ENCODE measurements at places on chromosomes 1 and 21.

DNA sequence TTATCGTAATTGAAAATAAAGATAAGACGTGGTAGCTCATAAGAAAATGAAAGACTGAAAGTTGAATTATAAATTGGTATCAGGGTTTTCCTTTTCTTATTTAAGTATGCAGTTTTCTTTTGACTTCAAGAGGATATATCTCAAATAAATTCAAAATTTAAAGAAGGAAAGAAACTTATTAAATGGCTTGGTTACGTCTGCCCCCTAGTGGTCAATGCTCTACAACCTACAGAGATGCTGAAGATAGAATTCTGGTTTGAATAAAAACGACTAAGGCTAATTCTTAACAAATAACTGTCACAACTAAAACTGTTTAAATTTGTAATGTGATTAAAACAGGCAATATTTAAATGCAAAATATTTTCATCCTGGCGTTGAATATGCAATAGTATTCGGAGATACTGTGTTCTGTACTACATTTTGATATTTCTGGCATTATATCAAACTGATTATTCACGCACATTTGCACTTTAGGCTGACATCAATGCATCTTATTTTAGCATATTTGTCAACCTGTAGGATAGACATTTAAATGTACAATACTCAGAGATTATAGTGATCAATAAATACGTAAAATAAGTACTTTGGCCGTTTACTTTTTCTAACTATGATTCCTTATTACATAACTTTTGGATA is 26.8 kb downstream of the IFI44 start:
- peak; percentile 10 for DNase-seq

- no peak for DNase-seq
Measured at GRCh38 chr1:231177936-231178335, 16.1 kb downstream of the TRIM67 start.

DNA sequence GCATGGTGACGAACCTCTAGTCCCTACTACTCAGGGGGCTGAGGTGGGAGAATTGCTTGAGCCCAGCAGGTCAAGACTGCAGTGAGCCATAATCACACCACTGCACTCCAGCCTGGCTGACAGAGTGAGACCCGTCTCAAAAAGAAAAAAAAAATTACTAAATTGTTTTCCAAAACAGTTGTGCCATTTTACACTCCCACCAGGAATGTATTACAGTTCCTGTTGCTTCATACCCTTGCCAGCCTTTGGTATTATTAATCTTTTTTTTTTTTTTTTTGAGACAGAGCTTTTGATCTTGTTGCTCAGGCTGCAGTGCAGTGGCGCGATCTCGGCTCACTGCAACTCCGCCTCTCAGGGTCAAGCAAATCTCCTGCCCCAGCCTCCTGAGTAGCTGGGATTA is 55.9 kb downstream of the RPS6KA1 start:
- no peak for DNase-seq

GRCh38 chr21:35825370-35826353 is 234.7 kb downstream of the SETD4 start:
- no peak for DNase-seq

- no peak for DNase-seq
Measured at GRCh38 chr21:36611379-36611778, 87.5 kb upstream of the SIM2 start.

- no peak for DNase-seq
Measured at GRCh38 chr1:8040586-8040985, 14.5 kb upstream of the ERRFI1 start.

- no peak for DNase-seq
Measured at GRCh38 chr1:109161858-109162606, 48.1 kb downstream of the ELAPOR1 start.

DNA sequence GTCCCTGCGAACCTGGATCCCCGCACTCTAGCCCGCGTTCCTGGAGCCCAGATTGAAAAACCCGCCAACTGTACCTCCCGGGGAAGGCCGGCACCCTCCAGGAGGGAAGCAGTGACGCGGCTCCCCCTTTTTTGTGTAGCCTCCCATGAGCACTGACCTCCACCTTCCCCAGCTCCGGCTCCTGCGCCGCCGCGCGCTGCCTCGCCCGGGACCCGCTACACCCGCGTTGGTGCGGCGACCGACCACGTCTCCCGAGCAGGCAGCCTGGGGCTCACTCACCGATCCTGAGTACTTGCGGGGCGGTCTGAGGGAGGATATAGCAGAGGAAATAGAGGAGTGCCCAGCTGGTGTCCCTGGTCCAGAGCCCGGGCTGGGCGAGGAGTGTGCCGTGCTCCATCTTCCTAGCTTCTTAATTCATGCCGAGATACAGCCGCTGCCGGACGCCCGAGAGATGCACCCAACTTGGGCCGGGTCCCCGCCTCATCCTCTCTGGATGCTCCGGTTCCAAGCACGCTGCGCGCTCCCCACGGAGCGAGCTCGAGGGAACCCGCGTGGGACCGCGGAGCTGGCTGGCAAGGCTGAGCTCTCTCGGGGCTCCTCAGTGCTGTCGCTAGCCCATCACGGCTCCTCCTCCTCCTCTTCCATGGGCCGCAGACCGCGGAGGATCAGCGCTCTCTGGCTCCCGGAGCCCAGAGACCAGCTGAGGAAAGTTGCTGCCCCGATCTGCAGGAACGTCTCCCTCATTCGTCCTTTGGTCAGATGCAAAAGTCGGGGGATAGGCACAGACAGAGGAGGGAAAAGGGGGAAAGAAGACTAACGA is 482 bp downstream of the GRIK1 start:
- no peak for DNase-seq

DNA sequence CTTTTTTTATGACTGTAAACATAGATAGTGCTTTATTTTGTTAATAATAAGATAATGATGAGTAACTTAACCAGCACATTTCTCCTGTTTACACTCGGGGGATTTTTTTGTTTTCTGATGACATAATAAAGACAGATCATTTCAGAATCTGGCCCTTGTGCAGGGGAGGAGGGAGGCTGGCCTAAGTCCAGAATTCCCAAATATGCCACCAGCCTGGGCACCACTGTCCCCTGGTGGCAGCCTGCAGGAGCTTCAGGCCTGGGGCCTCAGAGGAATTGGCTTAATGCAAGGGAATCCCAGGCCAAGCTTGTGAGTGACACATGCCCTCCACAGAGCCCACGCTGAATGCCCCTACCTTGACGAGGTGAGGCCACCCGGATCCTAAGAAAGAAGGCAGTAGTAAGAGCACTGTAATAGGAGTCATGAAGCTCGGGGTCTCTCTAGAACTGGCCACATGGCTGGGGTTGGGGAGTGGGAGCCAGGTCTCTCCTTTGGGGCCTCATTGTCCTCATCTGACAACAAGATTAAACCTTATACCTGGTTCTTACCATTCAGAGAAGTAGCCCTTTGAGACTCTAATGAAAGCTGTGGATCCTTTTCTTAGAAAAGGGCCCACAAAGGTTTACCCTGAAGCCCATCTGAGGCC is 24.1 kb downstream of the ETNK2 start:
- DNase-seq = no peak

GRCh38 chr1:61967750-61968149 is 225.5 kb downstream of the PATJ start:
- no peak for DNase-seq

DNA sequence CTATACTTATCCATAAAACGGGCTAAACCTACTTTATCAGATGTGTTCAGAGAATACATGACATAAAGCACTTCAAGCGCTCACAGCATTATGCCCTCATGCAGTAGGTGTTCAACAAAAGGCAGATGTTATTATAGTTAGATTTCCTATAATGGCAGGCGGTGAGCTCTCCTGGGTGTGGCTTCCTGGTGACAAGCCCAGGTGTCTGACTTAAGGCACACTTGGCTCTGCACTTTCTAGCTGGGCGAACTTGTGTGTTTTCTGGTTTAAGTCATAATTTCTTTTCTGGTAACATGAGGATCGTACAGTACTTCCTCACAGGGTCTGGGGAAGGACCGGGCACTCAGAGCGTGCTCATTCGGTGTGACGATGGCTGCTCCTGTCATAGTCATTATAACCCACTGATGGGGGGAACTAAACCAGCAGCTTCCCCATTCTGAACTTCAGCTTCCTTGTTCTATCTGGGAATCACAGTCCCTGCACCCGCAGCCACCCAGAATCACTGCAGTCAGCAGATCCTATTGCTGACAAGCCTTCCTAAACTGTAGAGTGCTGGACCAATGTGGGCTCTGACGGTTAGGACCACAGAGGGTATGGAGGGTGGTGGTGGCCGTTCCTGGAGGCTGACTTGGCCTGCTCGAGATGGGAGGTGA is 52.8 kb downstream of the IGSF21 start:
- no peak for DNase-seq

GRCh38 chr1:235253219-235253962 is 74.6 kb downstream of the ARID4B start:
- DNase-seq = peak; percentile 42

DNA sequence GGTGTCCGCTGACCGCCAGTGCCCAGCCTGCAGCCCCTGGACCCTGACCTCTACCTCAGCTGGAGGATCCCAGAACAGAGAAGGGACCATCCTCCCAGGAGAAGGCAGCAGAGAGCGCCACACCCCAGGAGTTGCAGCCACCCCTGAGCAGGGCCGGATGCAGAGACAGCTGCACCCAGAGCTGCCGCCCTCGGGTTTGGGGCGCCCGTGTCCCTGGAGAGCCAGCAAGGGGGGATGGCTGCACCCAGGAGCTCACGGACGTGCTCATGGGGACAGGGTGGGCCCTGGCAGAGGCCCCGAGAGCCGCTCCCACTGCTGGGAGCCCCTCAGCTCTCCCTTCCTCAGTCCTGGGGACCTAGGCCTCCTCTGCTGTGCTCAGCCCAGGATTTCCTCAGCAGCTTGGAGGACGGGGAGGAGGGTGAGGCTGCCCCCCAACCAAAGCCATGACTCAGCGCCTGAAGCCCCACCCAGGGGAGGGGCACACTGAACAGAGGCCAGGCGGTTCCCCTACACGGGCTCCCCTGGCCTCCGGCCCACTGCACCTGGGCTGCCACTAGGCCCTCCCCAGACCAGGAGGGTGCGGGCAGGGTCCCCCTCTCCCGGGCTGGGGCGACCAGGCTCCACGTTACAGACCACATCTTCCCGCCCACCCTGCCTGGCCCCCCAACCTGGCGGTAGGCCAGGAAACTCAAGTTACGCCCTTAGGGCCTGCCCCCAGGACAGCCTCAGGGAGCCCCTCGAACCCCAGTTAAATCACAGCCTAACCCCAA is 2.2 kb downstream of the ACAP3 start:
- peak; percentile 63 for DNase-seq

GRCh38 chr21:31846690-31847089 is 26.1 kb upstream of the HUNK start:
- DNase-seq = no peak

- no peak for DNase-seq
Measured at GRCh38 chr1:53271446-53272090, 33.2 kb upstream of the MAGOH start.

GRCh38 chr1:211695135-211695816 is 19.9 kb upstream of the NEK2 start:
- DNase-seq = no peak

DNA sequence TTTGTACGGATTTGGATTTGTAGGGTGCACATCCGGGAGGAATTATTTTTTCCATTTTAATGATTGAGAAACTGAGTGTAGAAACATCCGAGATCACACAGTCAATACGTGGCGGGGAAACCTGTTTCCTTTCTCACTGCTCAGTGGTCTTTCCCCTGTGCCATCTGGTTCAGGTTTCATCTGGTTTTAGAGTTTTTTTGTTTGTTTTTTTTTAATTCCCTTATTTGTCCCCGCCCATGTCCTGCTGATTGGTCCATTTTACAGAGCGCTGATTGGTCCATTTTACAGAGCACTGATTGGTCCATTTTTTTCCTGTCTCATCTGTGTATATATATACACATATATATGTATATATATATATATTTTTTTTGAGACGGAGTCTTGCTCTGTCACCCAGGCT is 6.0 kb downstream of the TRPM2 start:
- no peak for DNase-seq

- DNase-seq = peak; percentile 90
Measured at GRCh38 chr1:210446479-210446878, 117.8 kb downstream of the HHAT start.

DNA sequence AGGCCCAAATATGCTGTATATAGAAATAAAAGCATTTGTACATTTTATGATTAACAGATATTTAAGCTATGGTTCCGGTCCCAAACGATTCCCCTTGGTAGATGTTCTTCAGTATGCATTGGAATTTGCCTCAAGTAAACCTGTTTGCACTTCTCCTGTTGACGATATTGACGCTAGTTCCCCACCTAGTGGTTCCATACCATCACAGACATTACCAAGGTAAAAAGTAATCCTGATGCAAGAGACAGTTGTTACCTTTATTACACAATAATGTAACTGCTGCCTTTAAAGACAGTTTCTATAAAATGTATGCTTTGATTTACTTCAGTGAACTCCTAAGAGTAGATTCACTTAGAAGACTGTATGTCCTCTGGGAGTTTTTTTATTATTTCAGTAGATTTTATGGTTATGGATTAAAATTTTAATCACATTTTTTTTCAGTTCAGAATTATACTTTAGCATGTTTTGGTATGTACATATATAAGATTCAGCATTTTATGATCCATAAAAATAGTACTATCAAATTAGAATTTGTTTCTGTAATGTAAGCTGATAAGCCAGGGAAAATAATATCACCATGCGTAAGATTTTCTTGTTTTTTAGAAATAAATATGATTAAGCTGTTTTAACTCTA is 96.5 kb downstream of the USP25 start:
- DNase-seq = no peak

DNA sequence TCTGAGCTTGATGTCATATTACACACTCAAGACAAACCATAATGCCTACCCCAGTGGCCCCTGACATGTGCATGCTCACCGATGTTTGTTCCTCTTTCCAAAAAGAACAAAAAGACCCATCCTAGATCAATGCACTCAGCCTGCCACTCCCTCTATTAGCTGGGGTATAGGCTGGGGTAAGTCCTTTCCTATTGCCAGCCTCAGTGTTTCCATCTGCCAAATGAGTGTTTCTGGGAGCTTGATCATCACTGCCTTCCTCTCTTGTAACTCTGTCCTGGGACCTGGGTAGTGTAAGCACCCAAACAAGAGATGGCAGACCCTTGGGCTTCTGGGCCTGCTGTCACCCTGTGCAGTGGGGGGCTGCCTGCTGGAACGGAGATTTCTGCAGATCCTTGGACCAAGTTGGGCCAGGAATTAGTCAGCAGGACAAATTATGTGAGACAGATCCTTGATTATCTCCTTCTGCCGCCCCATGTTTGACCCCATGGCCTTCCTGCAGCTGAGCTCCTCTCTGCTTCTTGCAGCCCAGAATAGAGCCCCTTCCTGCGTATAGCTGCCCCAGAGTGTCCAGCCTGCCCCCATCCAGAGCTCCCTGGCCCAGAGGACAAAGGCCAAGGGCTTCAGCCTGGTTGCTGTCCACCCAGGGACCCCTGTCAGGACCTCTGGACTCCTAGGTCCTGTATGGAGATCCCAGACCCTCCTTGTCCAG is 31.5 kb upstream of the LRP8 start:
- no peak for DNase-seq

GRCh38 chr1:160131803-160132565 is 16.4 kb downstream of the ATP1A2 start:
- no peak for DNase-seq

Data from stimulated activated naive CD4-positive, alpha-beta T cell treated with Interleukin-2 at 50 U/mL for 16 hours (primary cell).